ENCODE measurements at places on chromosomes 11 and 22. TPM values are rescaled to one million over a fixed set of nuclear protein-coding genes. Genes with fewer than 3 reads are reported as not detected.

The KCNK4 gene
- total RNA-seq: not detected

The PDGFD gene
- total RNA-seq: not detected

The MS4A15 gene
- total RNA-seq: not detected

The PRDX5 gene
- 110 TPM for total RNA-seq

The PANX2 gene
- total RNA-seq: 0.22 TPM

The PLEKHB1 gene
- 13.6 TPM for total RNA-seq

All from activated naive CD4-positive, alpha-beta T cell treated with anti-CD3 and anti-CD28 coated beads, Interleukin-2, amount 10 ng/mL, durations not matched to agents 5 hours and 36 hours (primary cell).